ENCODE measurements at places on chromosomes 3 and 15.

DNA sequence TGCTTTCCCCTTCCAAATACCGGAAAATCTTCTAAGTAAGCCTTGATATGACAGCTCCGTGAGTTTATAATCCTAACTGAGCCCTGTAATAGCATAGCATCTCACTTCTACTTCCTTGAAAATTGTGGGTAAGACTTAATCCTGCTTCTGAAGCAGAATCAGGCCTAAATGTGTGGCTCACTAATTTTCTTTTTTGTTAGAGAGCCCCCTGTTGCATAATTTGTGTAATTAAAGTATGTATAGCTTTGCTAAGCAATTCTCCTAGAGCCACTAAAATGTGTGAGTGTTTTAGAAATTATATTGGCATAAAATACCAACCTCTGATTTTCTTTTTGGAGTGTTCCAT, 304.4 kb downstream of the FGF12 start:
- no peak for DNase-seq

- DNase-seq, result no peak
Measured at GRCh38 chr3:192819001-192819569, 91.7 kb upstream of the FGF12 start.

GRCh38 chr3:28151608-28152228, 89.7 kb upstream of the CMC1 start:
- DNase-seq, result no peak

- DNase-seq, result no peak
Measured at GRCh38 chr15:74406992-74407705, 26.6 kb downstream of the SEMA7A start.

GRCh38 chr15:49877873-49878521, 241.0 kb downstream of the ATP8B4 start:
- no peak for DNase-seq

DNA sequence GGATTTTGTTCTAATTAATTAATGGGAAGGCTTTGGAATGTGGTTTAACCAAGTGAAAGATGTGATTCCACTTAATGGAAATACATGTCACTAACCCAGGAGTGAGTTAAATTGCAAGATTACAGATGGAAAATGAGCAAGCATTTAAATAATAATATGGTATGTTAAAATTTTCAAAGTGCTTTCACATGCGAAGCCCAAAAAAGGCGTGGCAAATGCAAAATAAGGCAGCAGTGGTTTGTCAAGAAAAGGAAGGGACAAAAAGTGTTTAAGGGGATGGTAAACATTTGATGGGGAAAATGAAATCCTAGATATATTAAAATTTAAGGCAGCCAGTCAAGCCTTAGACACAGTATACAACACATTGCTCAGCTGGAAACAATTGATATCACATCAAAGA, 2.9 kb downstream of the TICRR start:
- DNase-seq, result no peak

DNA sequence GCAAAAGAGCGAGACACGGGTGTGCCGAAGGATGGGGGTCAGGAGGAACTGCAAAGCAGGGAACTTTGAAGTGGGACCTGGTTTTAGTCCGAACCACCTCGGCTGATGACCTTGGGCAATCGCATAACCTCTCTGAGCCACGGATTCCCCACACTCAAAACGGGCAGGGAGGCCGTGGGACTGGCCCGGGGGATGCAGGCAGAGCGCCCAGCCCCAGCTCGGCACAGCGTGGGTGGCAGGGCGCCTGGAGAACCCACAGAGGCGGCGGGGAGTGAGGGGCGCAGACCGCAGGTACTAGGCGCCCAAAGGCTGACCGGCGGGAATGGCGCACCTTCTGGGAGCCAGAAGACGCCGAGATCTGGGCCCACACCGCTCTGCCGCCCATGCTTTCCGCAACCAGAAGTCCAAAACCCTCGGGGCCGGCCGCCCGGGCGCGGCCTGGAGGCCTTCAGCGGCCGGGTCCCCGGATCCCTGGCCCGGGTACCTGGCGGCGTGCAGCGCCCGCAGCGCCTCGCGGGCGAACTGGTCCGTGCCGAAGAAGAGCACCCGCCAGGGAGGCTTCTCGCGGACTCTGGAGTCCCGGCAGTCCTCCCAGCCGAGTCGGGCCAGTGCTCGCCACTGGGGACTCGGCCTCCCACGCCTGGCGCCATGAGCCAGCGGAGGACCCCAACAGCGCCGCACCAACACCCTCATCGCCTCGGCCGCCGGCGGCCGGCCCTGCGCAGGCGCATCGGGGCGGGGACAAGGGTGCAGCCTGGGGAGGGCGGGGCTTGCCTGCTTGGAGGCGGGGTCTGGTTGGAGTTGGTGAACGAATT, at the start of gene MTFMT:
Gene MTFMT (minus strand): TSS at position 719 of the 815 bp plus-strand sequence. CDS start 26 bp downstream, at position 693.
- DNase-seq, result peak; percentile 93

- DNase-seq, result no peak
Measured at GRCh38 chr3:182364323-182364722, 429.0 kb upstream of the ATP11B start.

DNA sequence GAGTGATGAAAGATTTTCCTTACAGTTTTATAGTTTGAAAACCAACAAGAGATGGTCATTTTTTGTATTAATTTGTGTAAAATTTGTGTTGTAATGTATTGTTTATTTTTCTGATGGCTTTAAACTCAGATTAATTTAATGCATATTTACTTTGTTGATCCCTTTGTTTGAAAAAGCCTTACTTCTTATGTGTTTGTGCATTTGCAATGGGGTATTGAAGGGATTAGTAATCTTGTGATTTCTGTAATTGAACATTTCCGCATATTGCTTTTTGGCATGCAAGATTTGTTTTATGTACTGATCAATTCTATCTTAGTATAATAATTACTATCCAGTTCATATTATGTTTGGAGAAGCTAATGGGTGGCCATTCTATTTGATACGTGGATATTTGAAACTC, 98.4 kb upstream of the ROBO1 start:
- no peak for DNase-seq

DNA sequence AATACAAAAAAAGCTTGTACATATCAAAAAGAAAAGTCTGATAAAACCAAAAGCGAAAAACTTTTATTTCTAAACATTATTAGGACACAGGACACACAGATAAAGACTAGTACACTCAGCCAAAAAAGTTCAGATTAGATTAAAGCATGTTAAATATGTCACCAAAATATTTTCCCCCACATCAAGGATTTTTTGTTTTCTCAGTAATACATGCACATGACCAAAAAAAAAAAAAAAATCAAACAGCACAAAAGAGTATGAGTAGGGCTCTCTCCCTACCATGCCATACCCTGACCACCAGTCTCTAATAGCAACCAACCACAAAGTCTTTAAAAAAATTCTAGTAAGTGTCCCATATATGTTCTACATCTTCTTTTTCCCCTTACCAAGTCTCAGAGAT, 77.4 kb downstream of the LRRFIP2 start:
- no peak for DNase-seq

- DNase-seq, result no peak
Measured at GRCh38 chr3:45054196-45054857, 28.2 kb downstream of the CLEC3B start.

- DNase-seq, result no peak
Measured at GRCh38 chr3:119944091-119944490, 150.2 kb downstream of the GSK3B start.

GRCh38 chr3:182491577-182491976, 301.7 kb upstream of the ATP11B start:
- DNase-seq, result no peak

Measured in activated naive CD8-positive, alpha-beta T cell treated with anti-CD3 and anti-CD28 coated beads, Interleukin-2, amount 50 U/mL, for 16 hours (primary cell).